HCT116 (cell line): ENCODE measurements at places on chromosomes 2 and 18. TPM values are rescaled to one million over a fixed set of nuclear protein-coding genes. Genes with fewer than 3 reads are reported as not detected.

DNA sequence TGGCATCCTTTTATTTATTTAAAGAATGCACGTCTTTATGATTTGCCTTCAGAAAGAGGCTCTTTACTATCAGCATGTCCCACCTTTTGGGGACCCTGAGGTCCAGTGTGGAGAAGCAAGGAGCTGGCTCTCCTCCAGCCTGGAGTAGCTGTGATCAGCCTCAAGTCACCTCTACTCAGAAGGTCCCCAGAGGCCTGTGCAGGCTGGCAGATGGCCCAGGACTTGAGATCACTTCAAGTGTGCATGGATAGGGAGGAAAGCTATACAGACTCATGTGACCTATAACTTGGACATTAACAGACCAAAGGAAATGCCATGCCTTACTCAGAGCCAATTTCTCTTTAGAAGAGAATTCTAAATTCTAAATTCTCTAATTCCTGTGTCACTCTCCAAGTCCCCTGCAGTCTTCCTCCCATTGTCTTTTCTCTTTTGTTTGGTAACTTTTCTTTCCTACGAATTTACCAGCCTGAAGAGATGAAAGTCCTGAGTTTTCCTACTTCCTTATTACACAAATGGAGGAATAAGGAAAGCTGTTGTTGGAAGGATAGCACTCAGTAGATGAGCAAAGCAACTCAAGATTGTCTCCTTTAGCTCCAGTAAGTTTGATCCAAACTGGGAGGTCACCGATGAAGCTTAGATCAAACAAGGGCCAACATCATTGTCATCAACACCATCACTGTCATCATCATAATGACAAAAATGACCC is 163.9 kb downstream of the GFPT1 start:
- DNase-seq, result no peak

GRCh38 chr2:29405707-29406106 is 290.5 kb downstream of the CLIP4 start:
- DNase-seq, result no peak

DNA sequence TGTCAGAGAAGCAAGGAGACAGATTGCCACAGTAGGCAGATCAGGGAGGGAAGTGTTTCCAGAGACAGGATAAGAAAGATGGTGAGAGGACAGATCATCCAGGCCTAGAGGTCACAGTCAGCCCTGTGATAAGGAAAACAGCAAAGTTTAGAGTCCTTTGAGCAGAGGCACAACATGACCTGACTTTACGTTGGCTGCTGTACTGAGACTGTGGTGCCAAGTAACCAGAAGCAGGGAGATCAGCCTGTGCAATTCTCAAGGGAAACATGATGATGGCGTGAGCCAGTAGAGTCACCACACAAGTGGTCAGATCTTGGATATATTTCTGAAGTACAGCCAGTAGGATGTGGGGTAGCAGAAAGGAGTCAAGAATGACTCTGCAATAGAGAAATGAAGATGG is 43.7 kb downstream of the SMC6 start:
- DNase-seq, result no peak

- DNase-seq, result no peak
Observed at GRCh38 chr2:88038263-88039105, 17.1 kb downstream of the KRCC1 start.

DNA sequence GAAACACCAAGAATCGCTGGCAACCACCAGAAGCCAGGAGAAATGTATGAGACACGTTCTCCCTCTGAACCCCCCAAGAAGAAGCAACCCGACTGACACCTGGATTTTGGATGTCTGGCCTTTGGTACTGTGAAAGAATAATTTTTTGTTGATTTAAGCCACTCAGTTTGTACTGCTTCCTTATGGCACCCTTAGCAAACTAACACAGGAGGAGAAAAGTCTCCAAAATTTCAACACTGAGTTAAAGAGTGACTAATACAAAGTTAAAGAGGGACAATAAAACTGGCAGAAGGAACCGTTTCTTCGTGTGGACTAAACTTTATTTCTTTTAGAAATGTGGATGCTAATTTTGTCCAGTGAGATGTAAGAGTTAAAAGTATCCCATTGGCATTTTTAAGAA is 660.9 kb upstream of the LINC00305 start:
- no peak for DNase-seq

DNA sequence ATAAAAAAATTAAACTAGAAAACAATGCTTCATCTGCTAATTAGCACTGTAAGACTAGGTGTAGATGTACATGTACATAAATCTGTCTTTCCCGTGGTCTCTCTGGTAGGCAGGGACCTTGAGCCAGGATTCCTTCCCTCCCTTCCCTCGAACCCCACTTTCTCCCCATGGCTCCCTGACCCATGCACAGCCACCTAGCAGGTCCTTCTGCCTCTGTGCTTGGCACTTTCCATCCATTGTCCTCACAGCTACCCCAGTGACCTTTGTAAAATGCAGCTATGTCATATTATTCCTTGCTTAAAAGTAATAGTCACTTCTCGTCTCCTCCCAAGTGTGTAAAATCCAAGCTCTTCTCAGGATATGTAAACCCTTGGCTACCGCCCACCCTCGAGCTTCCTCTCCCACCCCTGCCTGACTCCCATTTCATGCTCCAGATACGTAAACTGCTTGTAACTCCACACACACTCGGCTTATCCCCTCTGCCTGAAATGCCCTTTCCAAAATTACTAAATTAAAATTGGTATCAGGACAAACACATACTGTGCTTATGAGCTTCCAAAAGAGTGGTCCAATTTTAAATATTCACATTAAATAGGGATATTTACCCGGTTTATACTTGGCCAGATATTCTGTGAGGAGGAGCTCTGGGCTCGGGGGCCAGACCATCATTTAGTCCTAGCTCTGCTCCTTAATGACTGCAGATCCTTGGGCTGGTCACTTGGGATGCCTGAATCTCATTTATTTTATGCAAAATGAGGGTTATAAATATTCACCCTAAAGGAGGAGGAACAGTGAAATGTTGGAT is 54.0 kb upstream of the RALBP1 start:
- DNase-seq, result no peak

GRCh38 chr2:2007551-2008501 is 263.5 kb upstream of the PXDN start:
- no peak for DNase-seq

DNA sequence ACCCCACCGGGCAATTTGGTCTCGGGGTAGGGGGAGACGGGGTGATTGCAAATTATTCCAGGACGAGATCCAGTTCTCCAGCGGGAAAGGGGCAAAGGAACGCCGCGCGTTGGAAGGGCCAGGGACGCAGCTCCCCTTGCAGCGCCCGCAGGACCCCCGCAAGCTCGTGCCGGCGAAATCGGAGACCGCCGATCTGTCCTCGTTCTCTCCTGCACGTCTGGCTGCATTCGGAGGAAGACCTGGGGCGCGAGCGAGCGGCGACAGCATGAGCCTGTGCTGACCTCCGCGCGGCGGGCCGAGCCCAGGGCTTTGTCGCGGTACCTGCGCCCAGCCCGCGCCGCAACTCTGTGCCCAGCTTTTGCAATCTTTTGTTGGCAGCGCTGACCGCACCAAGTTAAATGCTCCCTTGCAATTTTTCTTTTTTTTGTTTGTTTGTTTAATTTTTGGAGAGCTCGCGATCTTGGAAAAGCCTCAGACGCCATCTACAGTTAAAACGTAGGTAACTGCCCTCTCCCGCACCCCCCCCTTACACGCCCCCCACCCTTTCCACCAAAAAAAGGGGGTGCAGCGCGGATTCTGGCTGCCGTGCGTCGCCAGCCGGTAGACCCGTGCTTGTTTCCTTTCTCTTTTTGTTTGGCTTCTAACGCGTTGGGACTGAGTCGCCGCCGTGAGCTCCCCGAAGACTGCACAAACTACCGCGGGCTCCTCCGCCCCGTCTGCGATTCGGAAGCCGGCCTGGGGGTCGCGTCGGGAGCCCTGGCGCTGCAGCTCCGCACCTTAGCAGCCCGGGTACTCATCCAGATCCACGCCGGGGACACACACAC is 667 bp downstream of the TRIB2 start:
- no peak for DNase-seq

- no peak for DNase-seq
Observed at GRCh38 chr2:149627111-149627801, 39.7 kb upstream of the MMADHC start.

- no peak for DNase-seq
Observed at GRCh38 chr18:37613253-37613565, 47.6 kb upstream of the CELF4 start.

DNA sequence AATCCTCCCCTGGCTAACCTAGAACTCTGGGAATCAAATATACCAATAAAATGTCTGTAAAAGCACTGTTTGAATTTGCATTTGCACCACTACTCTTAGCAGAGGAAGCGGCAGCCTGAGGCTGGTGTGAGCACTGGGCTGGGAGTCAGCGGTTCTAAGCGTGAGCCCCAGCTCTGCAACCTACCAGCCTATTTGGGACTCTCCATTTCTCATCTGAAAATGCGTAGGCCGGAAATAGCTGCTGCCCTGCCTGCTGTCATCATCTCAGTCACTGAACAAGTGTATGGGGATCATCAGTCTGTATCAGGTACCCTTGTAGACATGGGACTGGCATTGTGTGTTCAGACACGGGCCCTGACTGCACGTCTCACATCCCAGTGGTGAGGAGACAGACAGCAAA is 194.3 kb downstream of the ANKRD30B start:
- DNase-seq, result no peak

- no peak for DNase-seq
Observed at GRCh38 chr2:148903294-148903693, 28.3 kb downstream of the KIF5C start.

DNA sequence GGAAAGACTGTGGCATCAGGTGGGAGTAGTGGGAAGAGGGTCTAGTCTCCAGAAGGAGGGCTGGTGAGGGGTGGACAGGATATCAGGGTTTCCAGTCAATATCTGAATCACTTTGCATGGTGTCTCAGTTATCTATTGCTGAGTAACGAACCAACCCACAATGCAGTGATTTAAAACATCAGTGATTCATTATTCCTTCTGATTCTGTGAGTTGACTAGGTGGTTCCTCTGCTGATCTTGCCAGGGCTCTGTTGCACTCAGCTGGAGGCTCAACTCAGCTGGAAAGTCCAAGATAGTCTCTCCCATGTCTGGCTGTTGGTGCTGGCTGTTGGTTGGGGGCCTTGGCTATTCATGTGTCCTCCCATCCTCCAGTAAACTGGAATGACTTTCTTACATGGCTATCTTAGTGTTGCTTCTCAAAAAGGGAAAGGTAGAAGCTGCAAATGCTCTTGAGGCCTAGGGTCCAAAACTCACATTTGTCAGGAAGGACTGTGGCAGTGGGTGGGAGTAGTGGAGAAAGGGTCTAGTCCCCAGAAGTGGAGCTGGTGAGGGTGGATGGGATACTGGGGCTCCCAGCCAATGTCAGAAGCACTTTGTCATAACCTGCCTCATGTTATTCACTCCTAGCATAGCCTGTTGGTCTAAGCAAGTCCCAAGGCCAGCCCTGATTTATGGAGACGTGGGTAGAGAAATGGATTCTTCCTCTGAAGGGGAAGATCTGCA is 13.9 kb downstream of the IL1F10 start:
- DNase-seq, result no peak

DNA sequence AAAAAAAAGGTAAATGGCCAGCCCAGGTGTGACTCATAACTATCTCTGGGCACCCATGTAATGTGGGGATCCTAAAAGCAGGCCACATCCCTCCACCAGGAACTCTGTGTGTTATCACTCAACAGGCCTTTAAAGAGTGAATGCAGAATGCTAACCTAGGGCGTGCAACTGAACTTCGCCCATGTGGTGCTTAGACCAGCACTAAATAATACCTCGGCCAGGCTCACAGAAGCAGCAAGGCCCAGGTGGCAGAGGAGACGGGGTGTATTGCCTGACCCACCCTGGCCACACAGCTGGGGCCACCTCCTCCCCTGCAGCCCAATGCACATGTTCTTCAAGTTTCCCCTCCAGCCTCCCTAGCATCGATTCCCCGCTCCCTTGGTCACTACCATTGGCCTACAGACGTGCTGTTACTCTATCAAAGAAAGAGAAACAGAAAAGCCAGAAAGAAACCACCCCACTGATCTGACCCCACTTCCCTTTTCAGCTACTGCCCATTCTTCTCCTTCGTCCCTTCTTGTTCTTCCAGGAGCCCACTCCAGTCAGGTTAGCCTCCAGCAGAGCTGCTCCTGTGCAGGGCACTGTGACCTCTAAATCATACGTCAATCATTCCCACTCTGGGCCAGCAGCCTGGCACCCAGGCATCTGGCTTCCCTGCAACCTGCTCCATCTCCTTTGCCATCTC is 22.0 kb downstream of the FAM178B start:
- no peak for DNase-seq

Gene IFIH1
- 7.0 TPM for total RNA-seq

Gene LYPD6
- total RNA-seq, result 3.0 TPM

Gene ANKMY1
- total RNA-seq, result 28.3 TPM

Gene TNFRSF11A
- total RNA-seq, result 3.2 TPM

Gene VPS4B
- 68.3 TPM for total RNA-seq
